ENCODE measurements at places on chromosomes 7 and 10. TPM values are rescaled to one million over a fixed set of nuclear protein-coding genes. Genes with fewer than 3 reads are reported as not detected.

NUDT13 gene
- 0.18 TPM for total RNA-seq

SPDYE6 gene
- not detected for total RNA-seq

UCN3 gene
- total RNA-seq: not detected

MCM10 gene
- 60.0 TPM for total RNA-seq

NPS gene
- total RNA-seq: not detected

CLCN1 gene
- total RNA-seq: 0.16 TPM

SLC13A1 gene
- not detected for total RNA-seq

ETV1 gene
- total RNA-seq: not detected

MMD2 gene
- not detected for total RNA-seq

NYAP1 gene
- total RNA-seq: 0.89 TPM

SGMS1 gene
- 11.2 TPM for total RNA-seq

CDC14C gene
- not detected for total RNA-seq

RSU1 gene
- total RNA-seq: 52.0 TPM

IQUB gene
- total RNA-seq: 0.16 TPM

ODAD2 gene
- total RNA-seq: 0.20 TPM

SUPV3L1 gene
- total RNA-seq: 44.4 TPM

FAM20C gene
- total RNA-seq: 0.53 TPM

OPN4 gene
- not detected for total RNA-seq

SPAM1 gene
- total RNA-seq: not detected

CACNB2 gene
- not detected for total RNA-seq

ZDHHC16 gene
- total RNA-seq: 25.4 TPM

Data from activated naive CD4-positive, alpha-beta T cell treated with anti-CD3 and anti-CD28 coated beads, Interleukin-2, amount 50 U/mL, for 72 hours (primary cell).